ENCODE measurements at places on chromosomes 12 and 14. TPM values are rescaled to one million over a fixed set of nuclear protein-coding genes. Genes with fewer than 3 reads are reported as not detected.

ACAD10 gene
- total RNA-seq: 38.6 TPM

- no peak for DNase-seq
Measured at GRCh38 chr12:32360956-32361355, 38.4 kb upstream of the FGD4 start.

DNA sequence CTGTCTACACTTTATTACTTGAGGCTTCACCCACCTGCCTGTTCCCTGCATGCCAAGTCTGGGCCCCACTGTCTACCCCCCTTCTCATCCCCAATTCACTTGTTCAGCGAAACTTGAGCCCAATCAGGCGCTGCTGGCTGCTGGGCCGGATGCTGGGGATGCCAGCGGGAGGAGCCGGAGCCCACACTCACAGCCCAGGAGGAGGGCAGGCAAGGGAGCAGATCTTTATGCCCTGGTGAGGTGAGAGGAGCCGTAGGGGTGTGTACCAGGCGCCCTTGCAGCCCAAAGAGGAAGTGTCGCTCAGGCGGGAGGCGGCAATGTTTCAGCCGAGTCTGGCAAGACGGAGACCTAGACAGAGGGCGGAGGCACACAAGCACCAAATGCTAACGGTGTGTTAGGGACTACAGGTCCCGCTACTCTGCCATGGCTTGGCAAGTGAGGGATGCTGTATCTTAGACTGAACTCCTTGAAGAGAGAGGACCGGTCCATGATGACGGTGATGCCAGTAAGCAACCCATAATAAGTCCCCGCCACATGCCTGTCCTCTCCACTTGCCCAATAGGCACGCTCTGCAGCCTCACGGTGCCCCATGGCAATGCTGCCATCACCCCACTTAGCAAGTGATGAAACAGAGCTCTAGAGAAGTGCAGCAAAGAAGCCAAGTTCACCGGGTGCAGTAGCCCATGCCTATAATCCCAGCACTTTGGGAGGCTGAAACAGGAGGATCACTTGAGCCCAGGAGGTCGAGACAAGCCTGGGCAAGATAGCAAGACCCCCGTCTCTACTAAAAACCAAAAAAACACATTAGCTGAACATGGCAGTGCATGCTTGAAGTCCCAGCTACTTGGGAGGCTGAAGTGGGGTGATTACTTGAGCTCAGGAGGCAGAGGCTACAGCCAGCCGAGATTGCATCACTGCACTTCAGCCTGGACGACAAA lies 41.6 kb downstream of the LRRC74A start:
- no peak for DNase-seq

SETD3 gene
- total RNA-seq: 60.9 TPM

TMPRSS12 gene
- total RNA-seq: not detected

DNA sequence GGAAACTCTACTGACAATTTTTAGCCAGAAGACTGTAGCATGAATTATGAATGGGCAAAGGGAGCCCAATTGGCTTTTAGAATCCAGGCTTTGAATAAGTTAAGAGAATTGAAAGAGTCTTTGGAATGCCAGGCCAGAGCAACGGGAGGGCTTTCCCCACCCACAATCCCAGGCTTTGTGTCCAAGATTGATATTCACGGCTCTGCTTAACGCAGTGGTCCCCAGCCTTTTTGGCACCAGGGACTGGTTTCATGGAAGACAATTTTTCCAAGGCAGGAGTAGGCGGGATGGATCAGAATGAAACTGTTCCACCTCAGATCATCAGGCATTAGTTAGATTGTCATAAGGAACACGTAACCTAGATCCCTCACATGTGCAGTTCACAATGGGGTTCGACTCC lies 79.6 kb downstream of the EPS8 start:
- DNase-seq: no peak

DNA sequence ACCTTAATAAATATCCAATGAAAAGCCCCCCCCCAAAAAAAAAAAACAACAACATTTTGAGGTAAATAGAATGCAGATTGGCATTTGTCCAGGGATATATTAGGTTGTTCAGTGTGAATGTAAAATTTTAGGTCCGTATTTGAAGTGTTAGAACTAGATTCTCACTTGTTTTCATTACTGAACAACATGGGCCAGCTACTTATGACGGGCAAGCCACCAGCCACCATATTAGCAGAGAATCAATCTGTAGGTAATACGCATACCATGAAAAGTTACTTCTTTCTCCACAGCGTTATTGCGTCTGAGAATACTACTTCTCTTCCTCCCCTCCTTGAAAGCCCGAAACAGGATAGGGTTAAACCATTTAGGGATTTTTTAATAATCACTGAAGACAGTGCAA lies 5.4 kb downstream of the FLRT2 start:
- no peak for DNase-seq

DNA sequence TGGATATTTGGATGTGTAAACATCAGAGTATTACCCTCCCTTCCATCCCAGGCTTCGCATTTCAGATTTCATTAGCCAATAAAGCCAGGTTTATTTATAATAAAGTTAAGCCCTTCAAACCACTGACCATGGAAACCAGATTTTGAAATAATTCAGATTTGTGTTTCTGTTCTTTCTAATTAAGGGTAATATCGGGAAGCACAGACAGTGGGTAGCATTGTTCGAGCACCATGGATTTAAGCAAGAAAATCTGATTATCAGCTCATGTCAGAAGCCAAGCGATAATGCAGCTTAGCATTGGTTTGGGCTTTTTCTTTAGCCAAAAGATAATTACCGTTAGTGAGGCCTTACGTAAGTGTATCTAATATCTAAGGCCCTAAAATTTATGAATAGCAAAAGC lies 116.1 kb downstream of the C12orf42 start:
- DNase-seq: no peak

DNA sequence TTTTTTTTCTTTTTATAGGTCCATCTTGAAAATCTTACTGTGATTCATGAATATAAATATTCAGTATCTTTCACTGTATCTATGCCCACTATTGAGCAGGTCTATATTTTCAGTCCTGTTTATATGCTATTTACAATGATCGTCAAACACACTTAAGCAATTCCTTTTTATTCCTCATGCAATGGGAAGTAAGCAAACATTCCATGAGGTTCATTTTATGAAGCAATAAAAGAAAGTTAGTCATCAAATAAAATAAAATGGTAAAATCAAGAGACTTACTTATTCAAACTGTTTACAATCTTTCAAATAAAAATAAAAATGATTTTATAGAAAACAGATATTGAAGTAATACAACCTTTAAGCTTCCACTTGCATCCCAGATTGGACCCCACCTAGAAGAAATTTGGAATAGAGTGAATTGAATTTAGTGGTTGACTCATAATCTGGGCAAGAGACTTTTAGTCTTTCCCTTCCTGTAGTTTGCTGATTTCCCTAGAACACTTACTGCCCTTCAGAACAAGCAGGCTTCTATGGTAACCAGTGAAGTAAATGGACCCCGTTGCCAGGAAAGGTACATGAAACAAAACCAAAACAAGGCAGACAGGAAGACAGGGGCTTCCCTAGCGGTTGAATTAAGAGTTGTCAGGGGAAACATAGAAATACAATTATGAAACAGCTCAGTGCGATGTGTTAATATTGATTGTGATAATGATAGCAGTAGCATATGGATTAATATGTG lies 241.0 kb upstream of the ATP2B1 start:
- peak; percentile 62 for DNase-seq

DNA sequence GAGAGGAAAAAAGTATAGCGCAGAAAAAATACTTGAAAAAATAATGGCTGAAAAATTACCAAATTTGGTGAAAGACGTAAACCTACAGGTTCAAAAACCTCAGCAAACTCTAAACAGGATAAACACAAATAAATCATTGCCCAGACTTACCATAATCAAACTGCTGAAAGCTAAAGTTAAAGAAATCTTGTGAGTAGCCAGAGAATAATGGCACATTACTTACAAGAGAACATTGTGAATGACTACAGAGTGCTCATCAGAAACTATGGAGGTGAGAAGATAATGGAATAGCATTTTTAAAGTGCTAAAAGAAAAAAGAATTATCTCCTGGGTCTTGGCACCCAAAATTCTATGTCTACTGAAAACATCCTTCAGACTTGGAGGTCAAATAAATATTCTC lies 36.0 kb downstream of the ATF1 start:
- DNase-seq: no peak

- peak; percentile 73 for DNase-seq
Measured at GRCh38 chr12:41521872-41522379, 333.8 kb downstream of the PDZRN4 start.

NTF3 gene
- total RNA-seq: 1.1 TPM

Data from lung (tissue), 17 donors.